ENCODE measurements at places on chromosomes 2 and 18.

GRCh38 chr2:223641082-223641481 is 38.9 kb upstream of the SCG2 start:
- no peak for DNase-seq

- DNase-seq: no peak
These were observed 51.1 kb upstream of the RAPH1 start for GRCh38 chr2:203586206-203586605.

DNA sequence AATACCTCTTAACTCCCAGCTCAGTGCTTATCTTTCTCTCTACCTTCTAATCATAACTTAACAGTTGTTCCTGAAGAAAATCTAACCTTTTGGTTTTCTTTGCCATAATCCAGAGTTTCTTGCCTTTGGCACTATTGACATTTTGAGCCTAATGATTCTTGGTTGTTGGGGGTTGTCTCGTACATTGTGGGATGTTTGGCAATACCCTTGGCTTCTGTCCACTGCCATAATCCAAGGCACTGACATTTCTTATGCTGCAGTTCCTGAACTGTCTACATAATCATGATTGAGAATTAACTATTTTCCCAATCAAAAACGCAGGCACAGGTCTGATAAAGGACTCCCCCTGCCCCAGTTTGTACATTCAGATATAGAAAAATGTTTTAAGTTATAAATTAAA is 203.2 kb upstream of the MEX3C start:
- DNase-seq: no peak

DNA sequence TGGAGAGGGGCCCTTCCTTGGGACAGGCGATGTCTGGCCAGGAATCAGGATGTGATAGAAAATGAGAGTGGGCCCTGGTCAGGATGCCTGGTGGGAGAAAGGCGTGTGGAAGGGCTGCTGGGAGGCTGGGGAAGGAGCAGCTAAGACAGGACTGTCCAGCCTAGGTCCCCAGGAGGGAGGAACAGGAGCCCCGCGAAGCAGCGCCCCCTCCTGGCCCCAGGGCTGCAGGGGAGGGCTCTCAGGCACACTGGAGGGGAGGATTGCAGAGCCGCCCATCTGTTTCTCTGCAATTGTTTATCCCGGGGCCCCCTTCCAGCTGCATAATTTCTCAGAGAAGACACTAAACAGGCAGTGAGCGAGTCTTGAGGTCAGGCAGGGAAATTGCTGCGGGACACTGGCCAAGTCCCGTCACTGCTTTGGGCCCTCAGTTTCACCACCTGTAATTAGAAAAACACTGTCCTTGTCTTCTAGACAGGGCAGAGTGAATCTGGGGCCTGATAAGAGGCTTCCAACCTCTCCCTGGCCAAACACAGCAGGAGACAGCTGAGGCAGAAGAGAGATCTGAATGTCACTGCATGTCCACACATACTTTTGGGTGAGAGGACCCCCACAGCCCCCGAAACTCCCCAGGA is 3.9 kb upstream of the NPPC start:
- DNase-seq: peak; percentile 25

DNA sequence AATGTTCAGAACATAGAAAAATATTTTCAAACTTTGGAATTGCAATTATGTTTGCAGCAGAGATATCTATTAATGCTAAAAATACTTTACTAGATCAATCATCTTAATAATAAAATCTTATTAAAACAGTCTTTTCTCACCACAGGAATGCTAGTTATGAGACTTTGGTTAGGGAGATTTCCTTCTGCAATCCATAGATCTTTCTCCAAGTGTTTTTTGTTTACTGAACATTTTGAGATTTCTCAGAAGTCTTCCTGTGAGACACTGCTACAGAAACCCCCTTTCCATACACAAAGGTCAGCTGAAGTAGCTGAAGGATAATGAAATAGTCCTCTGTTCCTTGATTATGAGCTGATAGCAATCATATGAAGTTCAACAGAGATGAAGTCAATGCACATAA is 59.4 kb upstream of the RAPH1 start:
- no peak for DNase-seq

- DNase-seq: no peak
These were observed 32.9 kb upstream of the LYPD6B start for GRCh38 chr2:149005471-149006077.

GRCh38 chr2:29035016-29035745 is 39.1 kb downstream of the PCARE start:
- no peak for DNase-seq

GRCh38 chr2:209579230-209579749 is 155.4 kb downstream of the MAP2 start:
- DNase-seq: no peak

GRCh38 chr2:217731805-217732204 is 271.0 kb downstream of the TNS1 start:
- DNase-seq: no peak

DNA sequence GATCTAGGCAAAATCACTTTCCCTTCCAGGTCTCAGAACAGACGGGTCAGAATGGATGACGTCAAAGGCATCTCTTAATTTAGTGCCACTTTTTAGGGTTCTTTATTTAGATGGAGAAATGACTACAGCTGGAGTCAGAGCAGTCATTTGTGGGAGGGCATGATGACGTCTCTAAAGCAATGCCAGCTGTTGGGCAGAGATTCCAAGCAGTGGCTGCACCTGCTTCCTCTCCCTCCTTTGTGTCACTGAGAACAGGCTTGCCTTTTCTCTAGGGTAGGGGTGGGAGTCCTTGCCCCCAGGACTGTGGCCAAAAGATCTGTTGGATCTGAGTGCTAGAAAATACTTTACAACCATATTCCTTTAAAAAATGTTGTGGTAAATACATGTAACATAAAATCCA is 28.7 kb upstream of the SKOR2 start:
- DNase-seq: no peak

GRCh38 chr2:220811115-220811514 is 761.0 kb downstream of the EPHA4 start:
- no peak for DNase-seq

GRCh38 chr2:18896125-18896764 is 306.9 kb upstream of the NT5C1B start:
- no peak for DNase-seq

DNA sequence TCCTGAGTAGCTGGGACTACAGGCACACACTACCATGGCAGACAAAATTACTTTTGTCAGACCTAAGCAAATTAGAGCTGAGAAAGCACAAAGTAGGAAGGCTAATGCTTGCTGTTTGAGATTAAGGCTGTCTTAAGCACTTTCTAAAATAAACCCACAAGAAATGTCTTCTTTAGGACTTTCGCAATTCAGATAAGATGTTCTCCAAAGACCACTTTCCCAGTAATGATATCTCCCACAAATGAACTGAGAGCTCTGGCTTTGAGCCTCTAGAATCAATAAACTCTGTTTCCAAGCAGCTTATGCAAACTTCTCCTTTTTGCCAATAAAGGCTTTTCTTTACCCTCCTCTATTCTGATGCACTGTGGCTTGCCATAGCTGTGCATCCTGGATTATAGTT is 32.0 kb upstream of the GALNT1 start:
- no peak for DNase-seq

GRCh38 chr2:58070765-58071164 is 24.2 kb downstream of the VRK2 start:
- no peak for DNase-seq

DNA sequence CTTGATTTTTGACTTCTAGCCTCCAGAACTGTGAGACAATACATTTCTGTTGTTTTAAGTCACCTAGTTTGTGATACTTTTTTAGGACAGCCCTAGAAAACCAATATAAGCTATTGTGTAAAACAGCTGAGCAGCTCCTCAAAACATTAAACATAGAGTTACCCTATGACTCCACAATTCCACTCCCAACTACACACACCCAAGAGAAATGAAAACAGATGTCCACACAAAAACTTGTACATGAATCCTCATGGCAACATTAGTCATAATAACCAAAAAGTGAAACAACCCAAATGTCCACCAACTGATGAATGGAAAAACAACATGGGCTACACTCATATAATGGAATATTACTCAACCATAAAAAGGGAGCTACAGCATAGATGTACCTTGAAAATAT is 32.6 kb downstream of the TNS1 start:
- DNase-seq: no peak

GRCh38 chr2:112869258-112869842 is 32.8 kb upstream of the IL1B start:
- DNase-seq: peak; percentile 97

GRCh38 chr2:7660816-7661215 is 743.6 kb downstream of the RNF144A start:
- no peak for DNase-seq

DNA sequence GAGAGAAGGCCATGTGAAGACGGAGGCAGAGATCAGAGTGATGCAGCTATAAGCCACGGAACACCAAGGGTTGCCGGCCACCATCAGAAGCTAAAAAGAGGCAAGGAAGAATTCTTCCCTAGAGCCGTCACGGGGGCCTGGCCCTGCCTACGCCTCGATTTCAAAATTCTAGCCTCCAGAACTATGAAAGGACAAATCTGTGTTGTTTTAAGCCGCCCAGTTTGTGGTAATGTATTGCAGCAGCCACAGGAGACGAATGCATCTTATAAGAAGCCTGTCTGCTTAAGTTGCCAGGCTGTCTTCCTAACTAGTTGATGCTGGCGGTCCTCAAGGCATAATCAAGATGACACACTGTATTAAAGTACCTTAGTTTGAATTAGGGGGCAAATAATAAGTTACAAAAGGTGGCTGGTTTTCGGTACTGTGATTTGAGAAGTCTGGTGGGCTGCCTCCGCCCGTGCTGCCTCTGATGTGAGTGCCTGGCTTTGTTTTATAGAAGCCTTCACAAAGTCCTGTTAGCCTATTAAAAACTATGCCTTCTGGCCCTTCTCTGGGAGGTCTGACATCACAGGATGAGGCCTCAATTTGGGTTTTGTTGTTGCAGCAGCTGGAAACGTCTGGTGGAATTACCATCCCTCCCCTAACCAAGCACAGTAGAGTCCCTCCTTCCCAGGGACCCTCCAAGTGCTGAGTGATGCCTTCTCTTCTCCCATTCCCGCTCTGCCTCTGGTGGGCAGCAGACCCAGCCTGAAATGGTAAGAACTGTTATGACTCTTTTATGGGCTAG is 53.6 kb downstream of the SRD5A2 start:
- DNase-seq: no peak

- no peak for DNase-seq
These were observed 6.7 kb downstream of the WDCP start for GRCh38 chr2:24040511-24040910.

DNA sequence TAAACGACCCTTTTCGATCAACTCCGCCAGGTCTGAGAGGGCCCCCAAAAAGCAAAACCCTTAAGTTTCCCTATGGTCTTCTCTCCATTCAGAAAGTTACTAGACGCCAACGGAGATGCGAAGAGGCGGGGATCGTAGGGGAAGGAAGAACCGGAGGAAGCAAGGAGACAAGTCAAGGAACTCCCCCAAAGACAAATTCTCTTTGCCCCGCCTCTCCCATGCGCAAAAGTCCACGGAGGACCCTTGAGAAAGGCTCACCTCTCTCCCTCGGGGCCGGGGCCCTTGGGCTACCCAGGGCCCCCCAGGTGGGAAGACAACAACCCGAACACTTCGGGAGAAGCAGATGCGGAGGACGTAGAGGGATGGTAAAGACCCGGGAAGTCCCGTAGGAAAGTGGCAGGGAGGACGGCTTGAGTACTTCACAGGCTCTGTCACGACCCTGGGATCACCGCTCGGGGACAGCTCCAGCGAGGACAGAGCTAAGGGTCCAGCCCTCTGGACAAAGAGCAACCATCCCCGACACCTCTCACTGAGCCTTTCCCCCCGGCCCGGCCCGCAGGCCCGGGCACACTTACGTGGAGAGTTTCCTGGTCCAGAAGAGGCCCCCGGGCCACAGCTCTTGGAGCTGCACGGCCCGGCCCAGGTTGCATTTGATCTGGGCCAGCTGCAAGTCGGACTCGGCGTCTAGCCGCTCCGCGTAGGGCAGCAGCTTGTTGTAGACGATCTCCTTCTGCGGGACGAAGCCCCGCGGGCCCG is 647 bp downstream of the PSME4 start:
- DNase-seq: no peak

- no peak for DNase-seq
These were observed 71.9 kb upstream of the KLHL29 start for GRCh38 chr2:23312996-23313606.

DNA sequence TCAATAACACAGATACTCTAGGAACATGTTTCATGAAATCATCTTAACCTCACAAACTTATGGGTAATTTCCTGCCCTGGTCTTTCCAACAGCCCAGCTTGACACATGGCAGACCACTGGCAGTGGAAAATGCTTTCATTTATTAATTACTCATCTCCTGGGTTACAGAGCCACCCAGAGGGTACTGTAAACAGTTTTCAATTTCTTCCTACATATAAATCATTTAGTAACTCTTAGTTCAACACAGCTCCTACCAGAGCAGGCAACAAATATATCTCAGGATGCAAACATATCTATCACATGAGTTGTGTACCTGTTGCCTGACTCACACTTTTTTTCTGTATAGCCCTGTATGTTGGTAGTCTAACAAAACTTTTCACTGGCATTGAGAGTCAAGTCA is 99.2 kb upstream of the VRK2 start:
- no peak for DNase-seq

DNA sequence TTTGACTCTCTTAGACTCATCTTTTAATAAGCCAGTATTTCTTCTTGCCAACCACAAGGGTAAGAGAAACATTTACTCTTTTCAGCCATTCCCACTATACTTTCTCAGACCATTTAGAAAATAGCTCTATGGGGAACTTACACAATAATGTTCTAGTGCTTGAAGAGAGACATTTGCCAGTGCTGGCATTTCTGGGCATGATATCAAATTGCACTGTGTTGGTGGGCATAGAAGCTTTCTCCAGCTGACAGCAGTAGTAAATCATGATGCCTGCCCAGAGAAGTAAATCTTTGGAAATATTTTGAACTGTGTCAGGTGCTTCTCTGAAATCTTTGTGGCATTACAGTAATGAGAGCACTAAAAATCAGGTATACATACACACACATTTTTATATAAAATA is 346.6 kb downstream of the CBLN2 start:
- no peak for DNase-seq

DNA sequence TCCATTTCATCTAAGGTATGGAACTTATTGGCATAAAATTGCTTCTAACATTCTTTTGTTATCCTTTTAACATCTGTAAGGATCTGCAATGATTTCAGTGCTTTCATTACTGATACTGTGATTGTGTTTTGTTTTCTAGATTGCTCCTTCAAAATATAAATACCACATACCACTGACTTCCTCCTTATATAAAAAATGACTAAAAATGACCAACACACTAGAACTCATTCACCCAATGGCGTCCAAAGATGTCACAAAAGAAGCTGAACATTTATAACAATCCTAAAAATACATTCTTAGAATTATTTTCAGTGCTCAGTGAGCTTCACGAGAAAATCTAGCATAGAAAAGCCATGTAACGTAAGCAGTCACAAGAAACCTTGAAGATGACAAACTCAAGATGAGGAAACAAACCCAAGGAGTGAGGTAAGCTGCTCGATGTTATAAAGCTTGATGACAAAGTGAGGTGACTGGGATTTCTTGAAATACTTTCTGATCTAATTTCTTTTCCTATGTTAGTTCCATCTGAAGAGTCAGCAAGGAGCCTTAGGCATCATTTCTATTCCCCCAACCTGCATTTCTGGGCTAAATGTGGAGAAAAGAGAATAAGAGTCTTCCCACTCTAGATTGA is 42.6 kb downstream of the PNO1 start:
- no peak for DNase-seq

Measured in RWPE2 (cell line).